ENCODE measurements at places on chromosomes 4 and X.

GRCh38 chr4:151992332-151993154, 231.7 kb upstream of the GATB start:
- no peak for DNase-seq

- no peak for DNase-seq
Observed at GRCh38 chr4:141302924-141303323, 82.2 kb downstream of the ZNF330 start.

DNA sequence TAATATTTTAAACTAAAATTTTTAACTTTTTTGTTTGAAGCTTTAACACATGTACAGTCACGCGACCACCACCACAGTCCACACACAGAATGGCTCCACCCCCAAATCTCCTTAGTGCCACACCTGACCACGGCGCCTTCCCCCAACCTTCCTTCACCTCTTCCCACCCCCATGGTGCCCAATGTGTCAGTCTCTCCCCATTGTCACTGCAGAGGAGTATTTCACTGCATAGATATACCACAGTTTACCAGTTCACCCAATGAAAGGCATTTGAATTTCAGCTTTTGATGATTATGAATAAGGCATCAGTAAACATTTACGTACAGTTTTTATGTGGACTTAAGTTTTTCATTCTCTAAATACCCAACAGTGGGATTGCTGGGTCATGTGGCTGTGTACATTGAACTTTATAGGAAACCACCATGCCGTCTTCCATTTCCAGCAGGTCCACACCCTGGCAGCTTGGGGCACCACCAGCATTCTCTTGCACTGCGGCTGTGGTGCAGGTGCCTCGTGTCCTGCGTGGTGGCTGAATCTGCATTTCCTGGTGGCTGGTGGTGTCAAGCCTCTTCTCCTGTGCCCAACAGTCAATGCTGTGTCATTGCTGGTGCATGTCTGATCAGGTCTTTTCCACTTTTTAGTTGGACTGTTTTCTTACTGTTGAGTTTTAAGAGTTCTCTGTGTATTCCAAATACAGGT, 49.0 kb downstream of the CPLX1 start:
- no peak for DNase-seq

DNA sequence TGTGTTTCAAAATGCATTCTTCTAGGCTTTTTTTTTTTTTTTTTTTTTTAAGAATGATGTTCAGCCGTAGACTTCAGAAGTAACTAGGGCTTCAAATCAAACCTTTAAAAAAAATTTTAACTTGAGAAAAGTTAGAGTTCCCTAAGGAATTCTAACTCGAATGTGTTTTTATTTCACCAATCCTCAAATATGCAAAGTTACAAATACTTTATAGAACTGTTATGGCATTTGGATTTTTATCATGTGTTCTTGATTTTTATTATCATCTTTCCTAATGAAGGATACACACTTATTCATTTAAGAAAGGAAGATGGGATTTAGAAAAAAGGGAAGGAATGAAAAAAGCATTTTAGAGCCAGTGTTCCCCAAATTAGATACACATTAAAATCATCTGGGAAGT, 200.6 kb upstream of the LDB2 start:
- DNase-seq, result no peak

DNA sequence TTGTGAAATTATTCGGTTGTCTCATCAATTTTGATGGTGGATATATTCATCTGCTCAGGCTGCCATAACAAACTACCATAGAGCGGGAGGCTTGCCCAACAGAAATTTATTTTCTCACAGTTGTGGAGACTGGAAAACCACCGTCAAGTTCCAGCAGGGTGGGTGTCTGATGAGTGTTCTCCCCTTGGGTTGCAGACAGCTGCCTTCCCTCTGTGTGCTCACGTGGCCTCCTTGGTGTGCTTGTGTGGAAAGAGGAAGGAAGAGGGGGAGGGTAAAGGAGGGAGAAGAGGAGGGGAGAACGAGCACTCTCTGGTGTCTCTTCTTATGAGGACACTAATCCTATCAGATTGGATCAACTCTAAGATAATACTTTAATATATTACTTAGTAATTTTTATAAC, 123.8 kb upstream of the TEX13D start:
- no peak for DNase-seq

DNA sequence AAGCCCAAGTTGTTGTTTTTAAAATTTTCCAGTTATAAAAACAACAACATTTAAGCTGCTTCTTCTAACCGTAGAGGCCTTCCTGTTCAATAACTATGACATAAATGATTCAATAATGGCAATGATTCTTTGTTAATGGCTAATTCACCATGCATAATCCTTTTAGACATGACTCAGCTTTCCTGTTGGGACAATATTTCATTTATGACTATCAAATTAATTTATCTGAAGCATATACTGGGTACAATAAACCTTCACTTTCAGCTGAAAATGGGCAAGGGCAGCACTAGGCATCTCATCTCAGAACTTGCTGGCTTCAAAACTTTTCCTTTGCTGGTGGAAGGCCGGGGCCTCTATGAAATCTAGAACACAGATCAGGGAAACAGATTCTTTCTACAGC, 38.9 kb downstream of the TBC1D9 start:
- no peak for DNase-seq

GRCh38 chr4:186918466-186918865, 194.8 kb upstream of the FAT1 start:
- no peak for DNase-seq

- no peak for DNase-seq
Observed at GRCh38 chr4:145207934-145208333, 27.5 kb upstream of the OTUD4 start.

GRCh38 chr4:94525993-94526728, 74.4 kb downstream of the PDLIM5 start:
- DNase-seq, result no peak

DNA sequence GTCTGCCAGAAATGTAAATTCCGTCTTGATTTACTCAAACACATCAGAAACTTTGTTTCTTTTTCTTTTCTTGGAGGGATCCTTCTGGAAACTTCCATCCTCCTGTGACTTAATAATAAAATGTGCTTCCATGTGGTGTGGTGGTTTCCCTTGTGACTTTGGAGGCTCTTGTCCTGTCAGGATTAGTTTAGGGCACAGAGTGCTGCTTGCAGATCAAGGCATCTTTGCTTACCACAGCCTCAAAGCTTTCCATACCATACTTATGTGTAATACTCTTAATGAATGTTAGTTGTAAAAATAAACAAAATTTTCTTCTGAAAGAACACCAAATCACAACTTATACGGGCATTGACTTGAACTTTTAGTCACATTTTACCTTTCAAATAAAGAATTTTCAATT, 27.4 kb downstream of the GBA3 start:
- DNase-seq, result no peak

DNA sequence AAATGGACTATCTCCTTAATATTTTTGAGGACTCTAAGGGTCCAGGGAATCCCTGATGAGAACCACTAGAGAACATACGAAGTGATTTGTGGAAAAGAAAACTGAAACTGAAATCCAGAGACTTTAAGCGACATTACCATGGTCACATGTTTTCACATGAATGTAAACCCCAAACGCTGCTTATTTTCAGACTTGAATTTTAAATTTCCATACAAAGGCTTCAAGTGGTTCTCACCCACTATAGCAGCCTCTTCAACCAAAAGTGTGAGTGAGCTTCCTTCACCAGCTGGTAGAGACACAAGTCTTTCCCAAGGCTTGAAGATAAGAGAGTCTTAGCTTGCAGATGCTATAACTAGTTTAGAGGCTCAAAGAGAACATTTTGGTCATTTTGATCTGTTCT, 232.7 kb downstream of the MGST2 start:
- DNase-seq, result no peak

DNA sequence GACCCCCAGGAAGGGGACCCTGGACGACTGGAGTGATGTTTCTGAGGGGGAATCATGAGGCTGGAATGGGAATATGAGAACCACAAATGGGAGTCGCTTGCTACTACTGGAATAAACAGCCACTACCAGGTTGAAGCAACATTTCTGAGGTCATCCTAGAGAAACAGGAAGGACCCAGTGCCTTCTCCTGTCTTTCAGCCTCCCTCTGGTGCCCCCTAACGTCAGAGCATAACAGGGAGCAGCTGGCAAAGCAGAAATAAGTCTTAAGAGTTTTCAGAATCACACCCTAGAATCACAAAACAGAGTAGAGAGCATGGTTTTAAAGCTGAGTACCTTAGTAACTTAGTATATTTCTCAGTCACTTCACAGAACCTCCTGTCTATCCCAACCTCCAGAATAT, 347.8 kb upstream of the PITX2 start:
- peak; percentile 1 for DNase-seq

DNA sequence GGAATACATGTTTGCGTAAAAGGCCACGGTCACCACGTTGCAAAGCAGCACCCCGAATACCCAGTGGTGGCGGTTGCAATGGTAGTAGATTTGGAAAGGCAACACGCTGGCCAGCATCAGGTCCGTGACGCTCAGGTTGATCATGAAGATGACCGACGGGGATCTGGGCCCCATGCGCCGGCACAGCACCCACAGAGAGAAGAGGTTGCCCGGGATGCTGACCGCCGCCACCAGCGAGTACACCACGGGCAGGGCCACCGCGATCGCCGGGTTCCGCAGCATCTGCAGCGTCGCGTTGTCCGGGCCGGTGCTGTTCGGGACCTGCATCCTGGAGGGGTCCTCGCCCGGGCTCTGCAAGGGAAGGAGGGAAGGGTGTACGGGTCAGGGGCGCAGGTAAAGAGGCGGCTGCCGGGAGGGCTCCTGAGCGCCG, 13.5 kb upstream of the ASMTL start:
- no peak for DNase-seq

DNA sequence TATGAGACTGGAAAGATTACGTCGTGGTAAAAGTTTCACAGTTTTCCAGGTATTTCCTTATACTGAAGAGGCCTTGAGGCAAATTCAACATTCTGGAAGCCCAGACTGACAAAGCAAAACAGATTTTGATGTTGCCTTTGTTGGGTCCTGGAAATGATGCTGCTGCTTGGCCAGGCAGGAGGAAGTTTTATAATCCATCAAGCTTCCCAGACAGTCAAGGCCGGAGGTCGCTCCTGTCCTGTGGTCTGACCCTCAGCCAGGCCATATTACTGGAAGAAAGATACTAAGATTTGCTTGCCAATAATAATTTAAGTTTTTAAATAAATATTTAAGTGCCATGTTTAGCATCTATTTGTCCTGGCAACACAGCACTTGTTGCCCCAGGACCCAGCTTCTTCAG, 63.4 kb downstream of the TAPT1 start:
- no peak for DNase-seq

- no peak for DNase-seq
Observed at GRCh38 chr4:165359506-165359905, 19.3 kb upstream of the CPE start.

GRCh38 chr4:15955670-15956069, 7.3 kb downstream of the FGFBP2 start:
- no peak for DNase-seq

DNA sequence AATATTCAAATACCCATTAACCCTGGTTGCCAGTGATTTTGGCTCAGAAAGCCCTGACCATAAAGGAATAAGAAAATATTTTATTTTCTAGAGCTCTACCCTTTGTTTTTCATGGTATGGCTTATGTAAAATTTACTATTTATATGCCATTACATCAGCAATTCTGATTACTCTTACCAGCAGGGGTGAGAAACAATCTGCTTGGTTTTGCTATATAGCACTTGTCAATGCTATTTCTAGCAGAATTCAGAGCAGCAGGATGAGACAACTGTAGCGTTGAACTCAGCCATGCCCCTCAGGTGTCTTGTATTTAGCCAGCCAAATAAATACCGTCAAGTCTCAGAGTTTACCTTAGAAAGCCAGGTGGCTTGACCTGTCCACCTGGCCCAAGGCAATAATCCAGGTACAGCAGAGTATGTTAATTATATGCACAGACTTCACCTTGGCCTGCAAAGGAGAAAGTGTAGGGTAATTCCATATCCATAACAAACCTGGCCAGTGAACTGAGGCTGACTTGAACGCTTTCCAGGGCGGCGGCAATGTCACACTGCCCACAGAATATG, 1303.5 kb downstream of the RAPGEF2 start:
- no peak for DNase-seq

- no peak for DNase-seq
Observed at GRCh38 chr4:25103418-25103817, 56.8 kb downstream of the SEPSECS start.

- no peak for DNase-seq
Observed at GRCh38 chr4:155392481-155393184, 15.9 kb upstream of the MAP9 start.

GRCh38 chr4:70991596-70991995, 1.9 kb upstream of the DCK start:
- no peak for DNase-seq

- DNase-seq, result no peak
Observed at GRCh38 chr4:37745946-37746345, 59.8 kb upstream of the RELL1 start.

DNA sequence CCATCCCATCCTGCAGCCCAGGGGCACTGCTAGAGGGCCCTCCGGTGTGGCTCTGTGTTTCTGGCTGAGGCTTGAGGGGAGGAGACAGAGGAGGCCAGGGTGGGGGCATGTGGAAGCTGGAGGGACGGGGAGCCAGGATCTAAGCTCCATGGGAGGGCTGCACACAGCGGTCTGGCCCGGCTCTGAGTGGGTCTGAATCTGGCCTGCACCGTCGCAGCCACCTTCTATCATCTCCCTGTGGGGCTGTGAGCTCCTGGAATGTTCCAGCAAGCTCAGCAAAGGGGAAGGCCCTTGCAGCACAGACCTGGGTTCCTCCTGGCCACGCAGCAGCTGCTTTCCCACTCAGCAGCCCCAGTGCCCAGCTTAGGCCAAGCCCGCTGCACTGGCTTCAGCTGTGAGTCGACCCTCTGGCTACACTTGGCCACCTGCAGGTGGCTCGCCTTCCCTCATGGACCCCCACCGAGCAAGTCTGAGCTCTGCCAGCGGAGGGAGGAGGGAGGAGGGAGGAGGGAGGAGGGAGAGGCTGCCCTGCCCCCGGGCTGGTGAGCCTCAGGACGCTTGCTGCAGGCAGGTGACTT, 5.3 kb downstream of the NKX1-1 start:
- no peak for DNase-seq

DNA sequence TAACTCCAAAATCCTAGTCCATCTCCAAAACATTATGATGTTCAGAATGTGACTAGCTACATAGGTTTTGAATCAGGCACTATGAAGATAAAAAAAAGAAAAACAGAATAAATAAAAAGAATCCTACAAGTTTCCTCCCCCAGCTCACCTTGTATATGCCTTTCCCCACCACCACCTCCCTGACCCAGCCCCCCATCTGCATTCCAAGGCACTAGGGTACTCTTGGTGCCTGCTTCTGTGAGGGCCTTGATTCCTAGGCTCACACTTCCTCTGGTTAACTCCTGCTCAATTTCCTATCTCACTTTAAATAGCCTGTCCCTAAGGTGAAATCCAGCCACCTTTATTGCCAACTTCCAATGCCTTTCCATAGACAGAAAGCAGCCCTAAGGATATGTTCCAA, 178.7 kb upstream of the ATOH1 start:
- no peak for DNase-seq

DNA sequence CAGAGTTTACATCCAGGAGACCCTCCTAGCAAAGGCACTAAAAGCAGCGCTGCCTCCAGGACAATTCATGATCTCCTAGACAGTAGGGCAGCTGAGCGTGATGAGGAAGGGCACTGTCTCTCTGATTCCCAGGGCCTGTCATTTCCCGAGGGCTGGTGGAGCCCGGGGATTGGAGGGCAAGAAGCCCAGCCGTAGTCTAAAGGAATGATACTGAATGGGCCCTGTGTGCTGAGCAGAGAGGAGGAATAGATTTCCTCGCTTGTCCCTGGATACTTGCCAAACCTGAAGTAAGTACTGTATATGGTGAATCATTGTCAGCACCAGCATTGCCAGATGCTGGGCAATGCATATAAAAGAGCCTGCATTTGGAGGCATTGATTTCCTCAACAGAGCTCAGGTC, 88.0 kb upstream of the SLITRK2 start:
- DNase-seq, result no peak

- no peak for DNase-seq
Observed at GRCh38 chr4:156228676-156229075, 275.0 kb upstream of the CTSO start.

Measured in erythroblast (primary cell).